Activated CD4-positive, alpha-beta T cell treated with anti-CD3 and anti-CD28 coated beads for 24 hours (primary cell): ENCODE measurements at places on chromosomes 4 and X.

- DNase-seq = no peak
These were observed 52.4 kb downstream of the HPGDS start for GRCh38 chr4:94290245-94290644.

- DNase-seq = no peak
These were observed 80.8 kb downstream of the SLC7A11 start for GRCh38 chr4:138161351-138161750.

DNA sequence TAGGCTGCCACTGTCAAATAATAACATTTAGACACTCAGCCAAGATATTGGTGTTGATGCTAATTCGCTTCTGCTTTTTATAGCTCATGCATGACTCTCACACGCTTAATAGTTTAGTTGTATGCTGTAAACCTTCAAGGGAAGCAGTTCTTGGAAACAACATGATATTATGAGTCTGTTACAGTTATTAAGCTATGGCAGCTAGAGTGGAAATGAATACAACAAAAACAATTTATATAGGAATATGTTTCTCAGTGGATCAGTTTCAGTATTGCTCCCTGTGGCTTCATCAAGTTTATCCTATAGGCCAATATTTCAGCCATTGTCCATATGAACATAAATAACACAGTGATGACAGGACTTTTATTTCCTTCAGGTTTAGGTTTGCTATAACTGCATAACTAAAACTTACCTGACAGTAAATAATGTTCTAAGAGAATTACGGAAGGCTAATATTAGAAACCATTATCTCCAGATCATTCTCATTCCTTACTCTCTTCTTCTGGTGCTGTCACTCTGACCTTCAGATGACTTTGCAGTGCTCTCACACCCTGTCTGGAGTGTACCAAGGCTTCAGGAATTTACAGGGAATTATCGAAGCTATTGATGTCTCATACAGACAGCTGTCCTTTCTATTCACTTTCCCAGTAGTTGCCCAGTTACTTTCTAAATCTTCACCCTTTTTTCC is 555.0 kb downstream of the ANKRD50 start:
- DNase-seq = no peak

GRCh38 chrX:16612257-16612897 is 37.6 kb upstream of the S100G start:
- DNase-seq = no peak

- DNase-seq = no peak
These were observed 37.4 kb downstream of the MID1 start for GRCh38 chrX:10582945-10583344.

- no peak for DNase-seq
These were observed 72.2 kb upstream of the RBPJ start for GRCh38 chr4:26248647-26249046.

GRCh38 chr4:65019775-65020174 is 610.5 kb upstream of the TECRL start:
- no peak for DNase-seq
